ENCODE measurements at places on chromosomes 12 and 14. TPM values are rescaled to one million over a fixed set of nuclear protein-coding genes. Genes with fewer than 3 reads are reported as not detected.

Gene OLR1
- total RNA-seq, result 2.6 TPM

Gene TSHR
- not detected for total RNA-seq

Gene KITLG
- 8.9 TPM for total RNA-seq

Gene MBIP
- 16.0 TPM for total RNA-seq

Gene LALBA
- total RNA-seq, result not detected

Gene RNASE2
- total RNA-seq, result not detected

Gene TAS2R30
- total RNA-seq, result not detected

Gene YY1
- total RNA-seq, result 83.3 TPM

Gene BDKRB2
- total RNA-seq, result 3.4 TPM

Gene TGM1
- total RNA-seq, result 1.2 TPM

Gene BCL2L14
- not detected for total RNA-seq

Gene FAM181A
- total RNA-seq, result not detected

Gene ASB2
- 3.5 TPM for total RNA-seq

Gene SOX5
- total RNA-seq, result not detected

Gene PLCZ1
- total RNA-seq, result not detected

Gene PTPRQ
- 0.03 TPM for total RNA-seq

Gene KRT85
- total RNA-seq, result not detected

Gene RPS26
- total RNA-seq, result 733 TPM

Gene PTCSC3
- total RNA-seq, result not detected

Gene RFX4
- not detected for total RNA-seq

Gene EIF4B
- 282 TPM for total RNA-seq

Gene SSPN
- 0.38 TPM for total RNA-seq

Gene SERPINA12
- total RNA-seq, result not detected

Data from A549 treated with CpdA at 1 μM for 4 hours (cell line).